ENCODE measurements at places on chromosomes 11 and 22. TPM values are rescaled to one million over a fixed set of nuclear protein-coding genes. Genes with fewer than 3 reads are reported as not detected.
A peak's percentile ranks its signal among the peaks of the same experiment; 100 is the strongest.

DNA sequence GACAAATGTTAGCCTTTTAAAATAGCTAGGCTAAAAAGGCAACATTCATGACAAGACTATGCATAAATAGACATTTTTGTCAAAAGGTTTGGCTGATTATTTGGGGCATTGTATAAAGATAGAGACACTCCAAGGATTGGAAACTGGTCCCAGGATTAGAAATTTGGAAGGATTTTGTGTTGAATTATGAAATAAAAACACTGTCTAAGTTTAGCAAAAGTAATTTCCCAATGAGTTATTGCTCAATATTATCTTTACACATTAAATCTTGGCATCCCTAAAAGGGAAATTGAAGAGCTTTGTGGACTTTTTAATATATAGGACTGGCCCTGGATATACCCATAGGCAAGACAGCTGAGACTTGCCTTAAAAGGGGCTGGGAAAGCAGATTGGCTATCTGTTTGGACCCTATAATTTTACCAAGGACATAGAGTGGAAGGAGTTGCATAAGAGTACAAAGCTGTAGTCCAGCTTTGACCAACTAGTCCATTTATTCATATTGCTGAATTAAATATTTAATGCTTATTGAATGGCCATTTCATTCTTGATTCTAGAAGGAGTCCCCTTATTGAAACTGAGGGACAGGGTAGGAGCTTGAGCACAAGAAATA lies 382.7 kb downstream of the METTL15 start:
- H3K4me1 ChIP-seq, result no peaks in the 10 kb centered on the region
- no peaks in the 10 kb centered on the region for H3K36me3 ChIP-seq
- H3K27me3 ChIP-seq, result no peaks in the 10 kb centered on the region
- no peak for DNase-seq
- no peak overlapping the region for H3K27ac ChIP-seq

Gene DGCR6
- total RNA-seq, result 0.51 TPM

- H3K27ac ChIP-seq, result peak overlapping the region; percentile 53
- no peak for DNase-seq
- H3K36me3 ChIP-seq, result peaks cover 3% of the 10 kb centered on the region
- H3K27me3 ChIP-seq, result no peaks in the 10 kb centered on the region
These were observed 604 bp upstream of the POLR3H start for GRCh38 chr22:41544671-41545476.

Gene RBMXL2
- not detected for total RNA-seq

DNA sequence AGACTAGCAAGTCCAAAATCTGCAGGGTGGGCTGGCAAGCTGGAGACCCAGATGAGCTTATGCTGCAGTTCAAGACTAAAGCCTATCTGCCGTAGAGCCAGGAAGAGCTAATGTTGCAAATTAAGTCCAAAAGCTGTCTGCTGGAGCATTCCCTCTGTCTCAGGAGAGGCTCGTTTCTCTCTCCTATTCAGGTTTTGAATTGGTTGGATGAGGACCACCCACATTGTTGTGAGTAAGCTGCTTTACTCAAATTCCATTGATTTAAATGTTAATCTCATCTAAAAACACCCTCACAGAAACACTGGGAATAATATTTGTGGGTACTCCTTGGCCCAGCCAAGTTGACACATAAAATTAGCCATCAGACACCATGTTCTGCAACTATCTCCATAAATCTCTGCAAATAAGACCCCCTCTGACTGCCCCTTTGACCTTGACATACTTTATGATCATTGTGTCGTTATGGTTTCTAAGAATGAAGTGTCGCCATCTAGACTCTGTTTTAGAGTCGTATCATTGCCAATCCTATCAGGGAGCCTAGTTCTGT lies 16.8 kb upstream of the CUL5 start:
- no peak overlapping the region for H3K4me3 ChIP-seq
- H3K4me1 ChIP-seq, result no peaks in the 10 kb centered on the region
- no peak overlapping the region for H3K27ac ChIP-seq
- no peak for DNase-seq
- H3K36me3 ChIP-seq, result no peaks in the 10 kb centered on the region
- no peaks in the 10 kb centered on the region for H3K27me3 ChIP-seq

GRCh38 chr22:37794376-37794775 lies 13.4 kb upstream of the GCAT start:
- no peaks in the 10 kb centered on the region for H3K4me1 ChIP-seq
- H3K36me3 ChIP-seq, result no peaks in the 10 kb centered on the region
- no peak overlapping the region for H3K27ac ChIP-seq

DNA sequence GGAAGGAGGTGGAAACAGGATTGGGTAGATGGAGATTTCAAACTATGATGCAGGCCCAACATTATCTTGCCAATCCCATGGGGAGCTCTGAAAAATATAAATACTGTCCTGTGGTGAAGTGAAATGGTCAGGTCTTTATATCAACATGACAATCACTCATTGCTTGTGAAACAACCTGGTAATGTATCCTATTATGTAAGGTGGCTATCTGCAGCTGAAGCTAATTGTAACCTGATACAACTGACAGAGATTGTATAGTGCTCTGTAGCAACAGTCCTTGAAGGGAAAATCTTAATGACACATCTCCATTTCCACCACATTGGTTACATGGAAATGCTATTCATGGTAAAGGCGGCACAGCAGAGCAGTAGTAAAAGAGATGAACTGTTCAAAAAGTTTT lies 20.7 kb upstream of the CHORDC1 start:
- H3K27me3 ChIP-seq, result no peaks in the 10 kb centered on the region
- H3K36me3 ChIP-seq, result no peaks in the 10 kb centered on the region
- no peaks in the 10 kb centered on the region for H3K4me1 ChIP-seq
- H3K27ac ChIP-seq, result no peak overlapping the region
- no peak overlapping the region for H3K4me3 ChIP-seq
- DNase-seq, result no peak

Gene KRTAP5-10
- total RNA-seq, result not detected

DNA sequence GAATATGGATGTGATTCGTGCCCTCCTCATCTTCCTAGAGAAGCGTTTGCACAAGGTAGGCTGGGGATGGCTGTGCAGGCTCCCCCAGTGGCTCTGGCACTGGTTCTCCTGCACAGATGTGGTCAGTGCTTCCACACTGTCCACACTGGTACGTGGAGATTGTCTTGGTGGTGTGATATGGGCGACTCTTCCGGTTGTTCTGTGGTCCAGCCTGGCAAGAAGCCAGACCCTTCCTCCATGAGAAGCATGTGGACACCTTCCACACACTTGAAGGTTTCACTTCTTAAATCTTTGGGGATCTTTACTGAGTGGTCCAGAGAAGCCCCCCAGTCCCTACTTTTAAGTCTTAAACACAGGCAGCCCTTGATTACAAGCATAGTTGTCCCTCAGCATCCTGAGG lies 3.8 kb downstream of the RIC8A start:
- H3K36me3 ChIP-seq, result peaks cover 44% of the 10 kb centered on the region
- no peak overlapping the region for H3K4me3 ChIP-seq
- no peaks in the 10 kb centered on the region for H3K27me3 ChIP-seq
- H3K27ac ChIP-seq, result peak overlapping the region; percentile 96

- no peak overlapping the region for H3K27ac ChIP-seq
- H3K36me3 ChIP-seq, result no peaks in the 10 kb centered on the region
- DNase-seq, result no peak
- no peaks in the 10 kb centered on the region for H3K27me3 ChIP-seq
- H3K4me1 ChIP-seq, result no peaks in the 10 kb centered on the region
- no peak overlapping the region for H3K4me3 ChIP-seq
These were observed 52.4 kb downstream of the C11orf65 start for GRCh38 chr11:108414958-108415357.

Gene PGA4
- total RNA-seq, result 2.3 TPM

Gene CRELD2
- 41.3 TPM for total RNA-seq

DNA sequence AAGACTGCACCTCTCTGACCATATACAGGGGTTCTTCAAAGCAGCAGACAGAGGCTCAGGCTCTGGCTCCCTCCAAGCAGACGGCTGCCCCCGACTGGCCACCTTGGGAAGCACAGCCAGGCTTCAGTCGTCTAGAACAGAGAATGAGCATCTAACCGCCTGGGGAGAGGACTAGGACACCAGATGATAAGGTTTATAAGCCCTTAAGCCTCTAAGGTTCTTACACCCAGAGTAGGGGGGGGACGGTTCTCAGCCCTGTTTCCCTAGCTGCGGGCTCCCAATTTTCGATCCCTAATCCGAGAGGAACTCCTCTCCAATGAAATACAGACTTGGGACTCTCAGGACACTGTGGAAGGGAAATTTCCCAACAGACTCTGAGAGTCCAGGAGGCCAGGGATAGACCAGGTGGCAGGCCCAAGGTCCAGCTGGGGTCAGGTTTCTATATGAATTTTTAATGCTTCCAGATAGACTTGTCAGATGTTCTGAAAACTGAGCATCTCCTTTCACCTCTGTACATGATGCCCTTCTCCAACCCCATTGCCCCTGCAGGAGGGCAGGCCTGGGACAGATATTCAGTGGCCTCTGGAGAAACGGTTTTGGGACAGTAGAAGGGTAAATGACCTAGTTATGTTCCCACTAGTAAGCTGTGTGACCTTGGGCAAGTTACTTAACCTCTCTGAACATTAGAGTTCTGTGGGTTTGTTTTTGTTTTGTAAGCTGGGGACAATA lies 20.2 kb downstream of the RTN4RL2 start:
- no peak overlapping the region for H3K27ac ChIP-seq
- DNase-seq, result peak; percentile 53
- H3K27me3 ChIP-seq, result peaks cover 13% of the 10 kb centered on the region
- H3K4me3 ChIP-seq, result no peak overlapping the region
- peaks cover 4% of the 10 kb centered on the region for H3K4me1 ChIP-seq
- H3K36me3 ChIP-seq, result no peaks in the 10 kb centered on the region

GRCh38 chr11:64181506-64182411 lies 4.2 kb upstream of the STIP1 start:
- peaks cover 17% of the 10 kb centered on the region for H3K4me1 ChIP-seq
- no peaks in the 10 kb centered on the region for H3K27me3 ChIP-seq
- DNase-seq, result peak; percentile 93
- H3K27ac ChIP-seq, result peak overlapping the region; percentile 62
- peak overlapping the region; percentile 33 for H3K4me3 ChIP-seq

DNA sequence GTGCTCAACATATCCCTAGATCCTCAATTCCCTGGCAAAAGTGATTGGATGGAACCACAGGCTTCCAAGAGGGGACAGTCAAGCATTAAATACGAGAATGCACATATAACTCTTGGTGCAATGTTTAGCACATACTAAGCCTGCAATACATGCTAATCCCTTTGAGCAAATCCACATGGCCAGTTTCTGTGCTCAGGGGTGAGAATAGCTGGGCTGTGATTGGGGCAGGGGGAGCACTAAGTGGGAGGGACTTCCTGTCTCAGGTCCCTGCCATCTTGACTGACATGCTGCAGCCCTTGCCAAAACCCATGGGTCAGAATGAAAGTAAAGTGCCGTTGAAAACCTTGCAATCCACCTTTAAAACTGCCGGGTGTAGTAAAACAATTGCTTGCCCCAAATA lies 2.7 kb upstream of the ADAMTS15 start:
- H3K27me3 ChIP-seq, result no peaks in the 10 kb centered on the region
- peaks cover 2% of the 10 kb centered on the region for H3K36me3 ChIP-seq
- H3K27ac ChIP-seq, result no peak overlapping the region
- no peaks in the 10 kb centered on the region for H3K4me1 ChIP-seq
- DNase-seq, result no peak
- no peak overlapping the region for H3K4me3 ChIP-seq

Gene BARX2
- total RNA-seq, result not detected

Gene RFPL3
- total RNA-seq, result not detected

GRCh38 chr22:40526960-40527359 lies 109.6 kb downstream of the MRTFA start:
- no peak for DNase-seq
- H3K4me3 ChIP-seq, result no peak overlapping the region
- no peak overlapping the region for H3K27ac ChIP-seq
- H3K4me1 ChIP-seq, result peaks cover 5% of the 10 kb centered on the region
- no peaks in the 10 kb centered on the region for H3K36me3 ChIP-seq

DNA sequence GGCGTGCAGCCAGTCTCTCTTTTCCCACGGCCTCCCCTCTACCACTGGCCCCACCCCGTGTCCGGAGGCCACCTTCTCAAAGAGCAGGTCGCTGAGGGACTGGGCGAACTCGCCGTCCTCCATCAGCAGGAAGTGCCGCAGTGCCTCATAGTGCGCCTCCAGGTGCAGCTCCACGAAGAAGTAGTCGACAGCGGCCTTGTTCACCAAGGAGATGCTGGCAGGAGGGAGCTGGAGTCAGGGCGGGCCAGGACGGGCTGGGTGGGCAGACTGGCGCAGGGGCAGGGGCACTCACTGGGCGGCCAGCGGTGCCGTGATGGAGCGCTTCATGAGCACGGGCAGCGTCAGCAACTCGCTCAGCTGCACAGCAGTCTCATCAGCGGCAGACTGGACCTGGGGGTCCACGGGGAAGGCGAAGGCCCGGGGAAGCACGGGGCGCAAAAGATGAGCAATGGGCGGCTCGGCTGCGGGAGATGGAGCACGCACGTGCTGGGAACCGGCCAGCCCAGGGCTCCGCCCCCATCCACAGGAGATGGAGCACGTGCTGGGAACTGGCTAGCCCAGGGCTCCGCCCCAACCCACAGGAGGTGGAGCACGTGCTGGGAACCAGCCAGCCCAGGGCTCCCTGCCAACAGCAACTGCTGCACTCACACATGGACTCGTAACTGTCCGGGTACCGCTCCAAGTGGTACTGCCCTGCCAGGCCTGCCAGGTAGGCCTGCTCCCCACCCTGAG lies 18.4 kb downstream of the SELENOO start:
- no peak overlapping the region for H3K4me3 ChIP-seq
- peak; percentile 89 for DNase-seq
- no peaks in the 10 kb centered on the region for H3K4me1 ChIP-seq
- H3K27me3 ChIP-seq, result no peaks in the 10 kb centered on the region

Gene CHCHD10
- total RNA-seq, result 3.6 TPM

DNA sequence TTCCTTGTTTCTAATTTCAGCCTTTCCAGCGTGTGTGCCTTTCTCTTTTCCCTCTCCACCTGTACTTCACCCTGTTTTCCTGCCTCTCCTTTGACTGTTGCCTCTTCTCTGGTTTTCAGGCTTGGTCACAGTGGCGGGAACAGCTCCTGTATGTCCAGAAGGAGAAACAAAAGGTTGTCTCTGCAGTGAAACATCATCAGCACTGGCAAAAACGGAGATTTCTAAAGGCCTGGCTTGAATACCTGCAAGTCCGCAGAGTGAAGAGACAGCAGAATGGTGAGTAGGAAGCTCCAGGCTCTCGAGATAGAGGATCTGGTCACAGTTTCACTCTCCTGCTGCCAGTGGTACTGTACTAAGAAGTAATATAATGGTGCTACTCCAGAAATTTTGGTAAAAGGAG lies 76.6 kb downstream of the SFI1 start:
- no peak overlapping the region for H3K27ac ChIP-seq
- DNase-seq, result no peak
- no peaks in the 10 kb centered on the region for H3K27me3 ChIP-seq
- H3K36me3 ChIP-seq, result peaks cover 2% of the 10 kb centered on the region
- H3K4me1 ChIP-seq, result no peaks in the 10 kb centered on the region

- no peaks in the 10 kb centered on the region for H3K27me3 ChIP-seq
- no peaks in the 10 kb centered on the region for H3K4me1 ChIP-seq
These were observed 116.4 kb upstream of the PARVA start for GRCh38 chr11:12260731-12261521.

DNA sequence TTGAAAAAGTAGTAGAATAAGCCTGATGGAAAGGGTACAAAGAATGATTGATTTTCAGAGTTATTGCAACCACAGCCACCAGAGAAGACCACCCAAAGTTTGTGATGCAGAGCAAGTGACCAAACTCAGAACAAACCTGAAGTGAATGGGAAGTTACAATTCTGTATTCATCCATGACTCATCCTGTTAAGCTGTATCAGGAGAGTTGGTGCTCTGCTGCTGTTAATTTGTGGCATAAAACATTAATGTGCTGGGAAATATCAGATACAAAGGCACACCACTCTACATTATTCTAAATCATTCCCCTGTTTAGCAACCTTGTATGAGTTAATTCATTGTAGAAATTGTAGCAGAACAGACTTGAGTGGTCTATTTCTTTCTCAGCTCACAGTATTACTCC lies 19.6 kb upstream of the PDGFD start:
- H3K36me3 ChIP-seq, result no peaks in the 10 kb centered on the region
- H3K27me3 ChIP-seq, result peaks cover 2% of the 10 kb centered on the region
- no peak overlapping the region for H3K27ac ChIP-seq
- H3K4me1 ChIP-seq, result no peaks in the 10 kb centered on the region
- no peak for DNase-seq
- H3K4me3 ChIP-seq, result no peak overlapping the region

Measured in fibroblast of lung (primary cell).